ENCODE measurements at places on chromosomes 7 and 10.

GRCh38 chr7:76066716-76067503 lies 19.0 kb downstream of the MDH2 start:
- no peak for DNase-seq

DNA sequence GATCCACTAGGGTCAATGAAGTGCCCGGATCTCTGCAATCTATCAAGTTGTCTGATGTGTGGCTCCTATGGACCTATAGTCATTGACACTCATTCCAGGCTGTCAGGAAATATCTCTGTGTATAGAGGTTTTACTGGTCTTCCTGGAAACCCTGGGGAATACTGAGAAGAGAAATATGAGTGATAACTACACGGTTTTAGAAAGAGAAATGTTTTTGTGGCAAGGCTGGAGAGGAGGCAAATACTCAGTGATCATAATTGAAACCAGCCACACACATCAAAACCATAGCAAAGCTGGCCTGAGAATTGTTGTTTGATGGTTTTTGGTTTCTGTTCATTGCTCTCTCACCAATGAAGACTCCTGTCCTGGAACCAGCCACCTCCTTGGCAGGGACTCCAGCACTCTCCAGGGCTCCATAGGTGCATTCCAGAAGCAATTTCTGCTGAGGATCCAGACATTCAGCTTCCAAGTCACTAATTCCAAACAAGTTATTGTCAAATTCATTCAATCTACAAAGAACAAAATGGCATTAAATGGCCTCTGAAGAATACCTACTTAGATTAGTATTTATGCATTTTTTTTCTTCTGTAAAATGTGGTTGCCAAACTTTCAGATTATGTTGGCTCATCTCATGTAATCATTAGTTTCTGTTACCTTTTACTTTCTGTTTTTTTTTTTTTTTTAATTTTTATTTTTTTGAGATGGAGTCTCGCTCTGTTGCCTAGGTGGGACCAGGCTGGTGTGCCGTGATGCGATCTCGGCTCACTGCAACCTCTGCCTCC lies 108.6 kb upstream of the ABI1 start:
- no peak for DNase-seq

DNA sequence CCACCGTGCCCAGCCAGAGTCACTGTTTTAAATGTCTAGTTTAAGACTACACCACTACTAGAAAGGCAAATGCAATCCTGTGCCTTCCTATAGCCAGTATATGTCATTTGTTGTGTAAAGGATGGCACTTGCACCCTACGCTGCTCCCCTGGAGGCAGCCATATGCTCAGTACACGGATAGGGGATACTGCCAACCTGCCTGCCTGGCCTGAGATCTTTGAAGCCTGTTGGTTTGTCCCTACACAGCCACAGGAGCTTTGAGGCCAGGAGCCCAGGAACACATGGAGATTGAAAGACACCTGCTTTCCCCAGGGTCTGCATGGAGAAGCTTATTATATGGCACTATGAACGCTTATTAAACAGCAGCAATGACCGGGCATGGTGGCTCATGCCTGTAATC lies 2.3 kb upstream of the SCRN1 start:
- DNase-seq = no peak

DNA sequence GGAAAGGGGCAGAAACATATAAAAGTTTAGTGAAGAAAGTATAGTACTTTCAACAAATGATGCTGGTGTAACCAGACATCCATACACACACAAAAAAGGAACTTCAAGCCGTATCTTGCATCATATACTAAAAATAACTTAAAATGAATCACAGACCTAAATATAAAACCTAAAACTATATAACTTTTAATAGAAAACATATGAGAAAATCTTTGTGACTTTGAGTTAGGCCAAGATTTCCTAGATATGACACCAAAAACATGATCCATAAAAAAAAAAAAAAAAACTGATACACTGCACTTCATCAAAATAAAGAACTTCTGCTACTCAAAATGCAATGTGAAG lies 40.9 kb downstream of the NUDCD3 start:
- no peak for DNase-seq

GRCh38 chr7:23925088-23925487 lies 215.1 kb downstream of the STK31 start:
- no peak for DNase-seq

- DNase-seq = no peak
Observed at GRCh38 chr10:31749301-31749700, 179.3 kb downstream of the ARHGAP12 start.

DNA sequence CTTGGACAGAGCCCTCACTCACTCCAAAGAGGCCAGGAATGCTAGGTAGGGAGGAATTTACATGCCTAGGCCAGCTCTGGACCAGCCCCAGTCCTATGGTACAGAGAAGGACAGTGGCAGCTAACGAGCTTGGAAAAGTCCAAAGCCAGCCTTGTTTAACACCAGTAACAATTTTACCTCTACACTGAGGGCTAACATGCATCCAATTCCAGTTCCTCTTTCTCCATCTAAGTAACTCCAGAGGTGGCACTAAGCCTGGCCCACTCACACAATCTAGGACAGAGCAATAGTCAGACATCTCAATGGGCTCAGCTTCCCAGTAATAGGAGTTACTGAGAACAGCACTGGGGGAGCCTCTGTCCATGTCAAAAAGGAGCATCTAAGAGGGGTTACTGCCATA lies 5.7 kb upstream of the LCOR start:
- DNase-seq = no peak

GRCh38 chr10:23294638-23295247 lies 49.9 kb downstream of the C10orf67 start:
- DNase-seq = peak; percentile 15

GRCh38 chr7:6508539-6508938 lies 42.7 kb downstream of the GRID2IP start:
- no peak for DNase-seq

- no peak for DNase-seq
Observed at GRCh38 chr7:84231157-84231556, 36.6 kb upstream of the SEMA3A start.

DNA sequence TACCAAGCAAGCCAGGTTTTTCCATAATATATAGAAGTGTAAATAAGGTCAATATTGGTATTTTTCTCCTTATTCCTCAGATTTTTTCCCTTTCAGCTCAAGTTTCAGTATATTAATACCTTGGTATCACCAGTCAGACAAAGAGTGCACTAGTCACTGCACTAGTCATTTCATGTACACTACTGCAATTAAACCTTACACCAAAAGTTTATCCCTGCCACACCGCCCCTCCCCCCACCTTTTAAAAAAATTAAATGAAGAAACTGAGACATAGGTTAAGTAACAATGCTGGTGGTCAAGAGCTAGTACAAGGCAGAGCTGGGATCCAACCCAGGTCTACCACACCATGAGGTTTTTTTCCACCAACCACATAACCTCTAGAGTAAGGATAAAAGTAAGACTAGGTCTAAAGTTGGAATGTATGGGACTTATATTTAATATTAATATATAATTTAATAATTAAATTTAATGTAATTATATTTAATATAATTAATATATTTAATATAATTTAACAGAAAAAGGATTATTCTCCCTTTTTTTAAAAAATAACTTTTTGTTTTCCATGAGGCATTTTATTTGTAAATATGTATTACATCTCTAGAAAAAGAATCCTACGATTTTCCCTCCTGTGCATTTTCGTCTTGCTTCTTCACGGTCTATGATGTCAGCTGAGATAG lies 68.5 kb downstream of the NT5C2 start:
- DNase-seq = no peak

GRCh38 chr10:60254776-60255175 lies 134.9 kb downstream of the ANK3 start:
- DNase-seq = no peak

DNA sequence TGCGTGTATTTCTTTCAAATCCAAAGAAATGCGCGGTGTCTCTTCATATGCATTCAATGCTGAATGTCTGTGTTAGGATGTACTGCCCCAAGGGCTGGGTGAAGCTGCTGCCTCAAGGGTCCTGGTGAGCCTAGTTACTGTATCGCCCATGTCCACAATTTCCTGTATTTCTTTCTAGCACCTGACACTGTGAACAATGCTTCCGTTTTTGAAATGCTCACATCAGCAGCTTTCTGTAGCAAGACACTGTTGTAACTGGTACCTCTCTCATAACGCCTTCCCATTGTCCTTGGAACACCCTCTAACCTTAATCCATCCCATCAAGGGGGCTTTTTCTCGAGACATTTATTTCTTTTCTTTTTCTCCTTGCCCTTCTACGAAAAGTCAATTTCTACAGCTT lies 25.1 kb downstream of the NRP1 start:
- DNase-seq = no peak

- no peak for DNase-seq
Observed at GRCh38 chr7:158406801-158407200, 180.8 kb downstream of the PTPRN2 start.

- no peak for DNase-seq
Observed at GRCh38 chr7:13988731-13989125, 738 bp downstream of the ETV1 start.

GRCh38 chr10:31131251-31131650 lies 99.6 kb upstream of the ZNF438 start:
- no peak for DNase-seq

- peak; percentile 13 for DNase-seq
Observed at GRCh38 chr7:85851571-85852193, 664.8 kb upstream of the SEMA3D start.

DNA sequence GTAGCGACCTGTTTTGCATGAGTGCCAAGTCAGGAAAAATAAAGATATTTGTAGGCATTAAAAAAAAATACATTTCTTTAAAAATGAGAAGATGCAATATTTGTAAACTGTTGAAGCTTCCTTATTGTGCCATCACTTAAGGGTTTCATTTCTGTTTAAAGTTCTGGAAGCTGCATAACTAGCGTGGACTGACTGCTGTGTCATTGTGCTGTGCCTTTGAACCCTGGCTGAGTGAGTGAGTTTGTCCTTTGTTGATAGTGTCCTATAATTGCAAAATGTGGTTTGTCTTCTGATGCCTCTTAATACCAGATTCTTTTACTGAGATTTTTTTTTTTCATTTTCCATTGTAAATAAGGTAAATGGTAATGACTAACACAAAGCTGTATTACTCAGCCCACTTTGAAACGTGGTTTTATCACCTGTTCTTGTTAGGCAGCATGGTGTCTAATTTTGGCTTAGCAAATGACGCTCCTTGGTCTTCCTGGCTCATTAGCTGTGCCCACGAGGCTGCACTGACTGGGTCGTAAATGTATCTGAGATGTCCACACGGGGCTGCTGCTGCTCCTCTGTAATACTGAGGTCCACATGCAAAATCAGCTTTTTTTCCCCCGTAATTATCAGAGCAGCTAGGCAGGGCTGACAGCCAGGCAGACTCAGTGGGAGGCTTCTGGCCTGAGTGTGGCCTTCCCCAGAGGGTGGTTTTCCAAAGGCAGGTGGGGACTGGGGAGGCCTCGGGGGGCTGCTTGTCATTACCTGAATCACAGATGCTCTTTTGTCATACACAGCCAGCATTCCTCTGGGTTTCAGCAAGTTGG lies 14.8 kb downstream of the ZSCAN25 start:
- DNase-seq = peak; percentile 61

- DNase-seq = no peak
Observed at GRCh38 chr10:27949528-27950241, 49.2 kb downstream of the ODAD2 start.

- DNase-seq = no peak
Observed at GRCh38 chr10:104907521-104907920, 266.4 kb downstream of the SORCS3 start.

- no peak for DNase-seq
Observed at GRCh38 chr7:94059746-94060145, 55.6 kb upstream of the BET1 start.

GRCh38 chr10:72174297-72174662 lies 41.5 kb upstream of the ANAPC16 start:
- DNase-seq = no peak

DNA sequence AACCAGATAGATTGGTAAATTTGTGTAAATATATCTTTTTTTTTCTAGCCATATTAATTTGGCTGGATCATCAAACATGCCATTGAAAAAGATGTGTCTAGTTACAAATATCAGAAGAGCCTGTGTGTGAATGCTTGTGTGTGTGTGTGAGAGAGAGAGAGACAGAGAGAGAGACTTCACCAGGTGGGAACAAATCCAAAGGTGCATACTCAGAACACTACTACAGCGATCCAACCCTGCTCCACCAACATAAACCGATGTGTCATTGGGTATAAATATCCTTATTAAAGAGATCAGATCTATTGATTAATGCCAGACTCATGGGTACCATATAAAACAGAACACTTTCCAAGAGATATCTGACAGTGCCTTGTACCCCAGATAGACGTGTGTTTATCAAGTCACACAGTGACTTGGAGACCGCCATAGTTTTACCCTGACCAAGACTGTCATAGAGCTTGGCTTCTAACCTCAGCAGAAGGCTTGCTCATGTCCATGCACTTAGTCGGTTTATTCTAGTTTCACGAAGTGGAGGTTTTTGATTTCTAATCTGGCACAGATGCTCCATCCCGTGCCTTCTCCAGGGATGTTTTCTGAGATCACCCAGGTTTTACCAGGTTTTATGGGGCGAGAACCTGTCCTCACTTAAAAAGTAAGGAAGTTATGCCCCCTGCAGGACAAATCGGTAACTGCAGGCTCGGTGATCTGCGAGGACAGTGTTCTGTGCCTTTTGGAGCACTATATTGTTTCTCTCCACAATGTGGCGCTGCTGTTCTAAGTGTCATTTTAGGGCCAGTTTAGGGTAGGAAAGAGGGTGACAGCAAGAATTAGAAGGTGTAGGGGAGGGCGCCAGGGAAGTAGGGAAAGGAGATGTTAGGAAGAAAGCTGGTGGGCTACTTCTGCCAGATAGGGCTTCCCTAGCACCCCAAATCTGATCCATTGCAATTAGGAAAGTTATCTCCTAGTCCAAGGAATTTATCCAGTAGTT lies 29.3 kb upstream of the WNT8B start:
- DNase-seq = peak; percentile 91

DNA sequence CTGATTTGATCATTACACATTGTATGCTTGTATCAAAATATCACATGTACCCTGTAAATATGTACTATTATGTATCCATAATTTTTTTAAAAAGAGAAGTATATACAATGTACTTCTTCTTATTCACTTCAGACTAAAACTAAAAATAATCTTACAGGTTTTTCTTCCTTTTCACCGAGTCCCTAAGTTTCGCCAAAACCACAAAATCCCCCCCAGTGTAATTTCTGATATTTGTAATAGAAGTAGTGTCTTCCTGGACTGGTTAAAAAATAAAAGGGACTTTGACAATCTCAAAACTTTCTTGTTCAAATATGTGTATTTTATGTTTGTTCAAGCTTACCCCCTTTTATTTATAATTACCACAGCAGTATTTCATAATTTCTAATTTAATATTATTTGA lies 23.9 kb downstream of the EPC1 start:
- DNase-seq = no peak

DNA sequence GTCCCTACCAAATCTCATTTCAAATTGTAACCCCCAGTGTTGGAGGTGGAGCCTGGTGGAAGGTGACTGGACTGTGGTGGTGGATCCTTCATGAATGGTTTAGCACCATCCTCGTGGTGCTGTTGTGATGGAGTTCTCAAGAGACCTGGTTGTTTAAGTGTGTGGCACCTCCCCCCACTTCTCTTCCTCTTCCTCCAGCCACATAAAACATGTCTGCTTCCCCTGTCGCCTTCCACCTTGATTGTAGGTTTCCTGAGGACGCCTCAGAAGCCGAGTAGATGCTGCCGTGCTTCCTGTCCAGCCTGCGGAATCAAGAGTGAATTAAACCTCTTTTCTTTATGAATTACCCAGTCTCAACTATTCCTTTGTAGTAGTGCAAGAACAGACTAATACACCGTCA lies 21.0 kb downstream of the GRB10 start:
- no peak for DNase-seq

Measured in erythroblast (primary cell).